Astrocyte (in vitro differentiated cells and primary cell): ENCODE measurements at places on chromosomes 12 and 14. TPM values are rescaled to one million over a fixed set of nuclear protein-coding genes. Genes with fewer than 3 reads are reported as not detected.
A peak's percentile ranks its signal among the peaks of the same experiment; 100 is the strongest.

GRCh38 chr12:50725011-50725942 is 38.6 kb upstream of the ATF1 start:
- DNase-seq: peak; percentile 33
- H3K4me3 ChIP-seq: no peak overlapping the region
- no peaks in the 10 kb centered on the region for H3K27me3 ChIP-seq
- no peak overlapping the region for H3K27ac ChIP-seq
- H3K4me1 ChIP-seq: no peaks in the 10 kb centered on the region

- peaks cover under 1% of the 10 kb centered on the region for H3K36me3 ChIP-seq
- H3K27me3 ChIP-seq: no peaks in the 10 kb centered on the region
- H3K4me1 ChIP-seq: no peaks in the 10 kb centered on the region
- H3K4me3 ChIP-seq: no peak overlapping the region
- no peak overlapping the region for H3K27ac ChIP-seq
These were observed 46.7 kb downstream of the BHLHE41 start for GRCh38 chr12:26077915-26078702.

GRCh38 chr12:110353211-110353965 is 50.1 kb downstream of the ANAPC7 start:
- H3K27ac ChIP-seq: no peak overlapping the region
- no peak for DNase-seq
- H3K4me1 ChIP-seq: no peaks in the 10 kb centered on the region
- no peaks in the 10 kb centered on the region for H3K27me3 ChIP-seq

GRCh38 chr12:131883521-131883900 is 10.9 kb upstream of the ULK1 start:
- no peaks in the 10 kb centered on the region for H3K4me1 ChIP-seq
- no peaks in the 10 kb centered on the region for H3K27me3 ChIP-seq
- no peaks in the 10 kb centered on the region for H3K36me3 ChIP-seq
- no peak overlapping the region for H3K4me3 ChIP-seq

DNA sequence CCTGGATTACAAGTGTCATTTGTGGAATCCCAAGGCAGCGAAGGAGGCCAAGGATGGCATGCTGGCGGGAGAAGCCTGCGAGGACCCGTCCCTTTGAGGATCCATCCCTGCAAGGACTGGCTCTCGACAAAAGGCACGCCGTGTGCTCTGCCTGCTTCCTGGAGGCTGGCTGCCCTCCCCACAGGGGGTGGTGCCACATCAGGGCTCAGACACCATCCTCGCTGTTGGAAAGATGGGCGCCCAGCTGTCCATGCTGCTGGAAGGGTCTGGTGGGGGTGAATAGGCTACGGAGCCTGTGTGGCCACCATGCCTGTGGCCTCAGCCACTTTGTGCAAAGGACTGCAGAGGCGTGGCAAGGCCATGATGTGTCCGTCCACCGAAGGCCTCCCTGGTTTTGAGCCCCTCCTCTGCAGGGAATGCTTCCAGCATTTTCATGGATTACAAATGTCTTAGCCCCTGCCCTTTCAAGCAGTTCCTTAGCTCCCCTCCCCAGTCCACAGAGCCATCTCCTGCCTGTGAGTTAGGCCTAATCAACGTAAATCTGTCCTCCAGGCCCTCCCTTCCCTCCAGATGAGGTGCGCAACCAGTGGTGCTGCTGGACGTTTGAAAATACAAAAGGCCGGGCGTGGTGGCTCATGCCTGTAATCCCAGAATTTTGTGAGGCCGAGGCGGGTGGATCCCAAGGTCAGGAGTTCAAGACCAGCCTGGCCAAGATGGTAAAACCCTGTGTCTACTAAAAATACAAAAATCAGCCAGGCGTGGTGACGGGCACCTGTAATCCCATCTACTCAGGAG is 22.1 kb downstream of the ZBTB42 start:
- no peaks in the 10 kb centered on the region for H3K27me3 ChIP-seq
- no peak overlapping the region for H3K4me3 ChIP-seq
- H3K27ac ChIP-seq: no peak overlapping the region
- H3K36me3 ChIP-seq: no peaks in the 10 kb centered on the region

TAS2R42 gene
- total RNA-seq: not detected in 2 replicates

KRAS gene
- total RNA-seq: 32.3 and 40.3 TPM in 2 replicates

MYO1H gene
- total RNA-seq: not detected in 2 replicates
